Activated CD4-positive, CD25-positive, alpha-beta regulatory T cell treated with anti-CD3 and anti-CD28 coated beads, Interleukin-2, amount 50 U/mL, for 16 hours (primary cell): ENCODE measurements at places on chromosomes 5 and 9.

GRCh38 chr5:151146061-151146460 lies 11.5 kb downstream of the ANXA6 start:
- no peak for DNase-seq

DNA sequence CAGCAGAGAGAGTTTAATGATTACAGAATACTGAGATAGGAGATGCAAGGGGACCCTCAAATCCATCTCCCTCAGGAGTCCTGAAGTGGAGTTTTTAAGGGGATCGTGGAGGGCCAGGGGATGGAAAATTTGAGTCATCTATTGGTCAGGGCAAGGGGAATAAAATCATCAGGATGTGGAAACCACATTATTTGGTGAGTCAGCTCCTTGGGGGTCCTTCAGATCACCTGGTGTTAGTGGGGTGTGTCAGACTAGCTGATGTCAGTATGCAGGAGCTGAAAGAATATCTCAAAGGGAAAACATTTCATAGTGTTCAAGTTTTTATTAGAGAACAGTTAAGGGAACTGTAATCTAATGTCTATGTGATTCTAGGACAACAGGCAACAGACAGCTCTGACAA lies 183.0 kb upstream of the FTMT start:
- no peak for DNase-seq

GRCh38 chr5:143222287-143223231 lies 180.9 kb downstream of the NR3C1 start:
- DNase-seq: no peak

- no peak for DNase-seq
These were observed 9.0 kb upstream of the LRRTM2 start for GRCh38 chr5:138884094-138884493.

GRCh38 chr9:119487118-119487827 lies 118.0 kb upstream of the BRINP1 start:
- no peak for DNase-seq

- DNase-seq: no peak
These were observed 2.4 kb downstream of the LTC4S start for GRCh38 chr5:179795863-179796833.

- no peak for DNase-seq
These were observed 3.2 kb downstream of the TOR4A start for GRCh38 chr9:137280474-137281344.

- DNase-seq: no peak
These were observed 1215.9 kb downstream of the EFNA5 start for GRCh38 chr5:106454651-106455415.

DNA sequence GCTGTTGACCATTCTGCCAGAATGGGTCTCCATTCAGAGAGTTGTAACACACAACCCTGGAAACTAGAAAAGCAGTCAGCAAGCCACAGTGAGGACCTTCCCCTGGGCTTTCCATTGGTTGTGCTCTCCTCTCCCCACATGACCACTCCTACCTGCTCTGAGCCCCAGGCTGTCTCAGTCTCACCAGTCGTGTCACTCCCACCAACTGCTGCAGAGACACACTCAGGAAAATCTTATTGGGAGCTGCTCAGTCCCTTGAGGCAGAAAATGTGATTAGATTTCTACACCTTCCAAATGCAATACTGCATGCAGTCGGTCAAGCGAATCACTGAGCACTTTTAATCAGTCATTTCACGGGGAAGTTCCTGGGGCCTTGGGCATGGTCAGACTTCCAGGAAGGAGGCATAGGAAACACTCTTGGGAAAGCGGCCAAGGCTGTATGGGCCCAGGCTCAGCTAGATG lies 284.2 kb upstream of the NMUR2 start:
- DNase-seq: no peak

DNA sequence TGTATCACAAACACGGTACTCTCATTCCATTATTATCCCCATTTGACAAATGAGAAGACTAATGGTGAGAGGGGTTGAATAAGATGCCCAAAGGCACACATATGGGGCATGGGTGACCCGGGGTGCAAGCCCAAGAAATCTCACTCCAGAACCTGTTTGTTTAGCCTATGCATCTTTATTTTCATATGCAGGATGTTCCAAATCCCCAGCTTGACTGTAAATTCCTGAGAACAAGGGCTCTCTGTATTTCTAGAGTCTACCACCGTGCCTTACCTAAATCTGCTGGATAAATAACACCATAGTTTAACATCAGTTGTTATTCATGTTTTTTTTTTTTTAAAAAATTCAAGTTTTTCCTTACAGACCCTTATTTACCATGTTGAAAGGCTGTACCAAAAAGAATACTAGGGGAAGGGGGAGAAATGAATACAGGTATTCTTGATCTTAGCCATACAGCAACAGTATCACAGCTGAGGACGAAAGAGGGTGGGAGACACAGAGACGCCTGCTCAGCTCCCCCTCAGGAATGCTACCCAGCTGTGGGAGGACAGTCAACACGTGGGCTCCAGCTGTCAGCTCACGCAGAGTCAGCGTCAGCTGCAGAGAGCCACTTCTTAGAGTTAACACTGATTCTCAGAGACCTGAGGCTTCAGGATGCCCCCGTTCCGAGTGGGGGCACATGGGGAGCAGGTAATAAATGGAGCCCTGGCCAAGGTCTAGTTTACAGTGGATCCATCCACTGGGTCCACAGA lies 86.6 kb downstream of the MED27 start:
- no peak for DNase-seq

- DNase-seq: no peak
These were observed 670.1 kb upstream of the CDH9 start for GRCh38 chr5:27708534-27708933.

DNA sequence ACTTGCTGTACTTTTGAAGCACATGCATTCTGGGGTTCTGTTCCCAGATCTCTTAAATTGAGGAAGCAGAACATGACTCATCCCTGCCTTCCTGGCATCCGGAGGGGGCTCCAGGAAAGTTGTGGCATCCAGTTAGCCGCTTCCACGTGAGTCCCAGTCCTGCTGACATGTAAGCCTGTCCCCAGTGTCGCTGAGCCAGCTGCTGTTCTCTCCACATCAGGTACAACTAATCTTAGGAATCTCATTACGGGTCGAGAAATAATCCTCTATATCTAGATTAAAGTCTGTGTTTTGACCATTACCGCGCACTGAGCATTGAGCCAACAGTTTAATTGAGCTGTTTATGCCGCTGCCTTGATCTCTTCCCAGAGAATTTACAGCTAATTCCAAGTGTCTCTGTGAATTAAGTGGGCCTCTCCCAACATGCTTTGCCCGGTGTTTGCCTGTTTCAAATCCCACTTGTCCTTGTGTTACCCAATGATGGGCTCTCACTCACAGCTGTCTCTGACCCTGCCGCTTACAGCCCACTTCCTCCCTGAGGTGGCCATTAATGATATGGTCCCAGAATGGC lies 10.5 kb upstream of the SHB start:
- DNase-seq: no peak

DNA sequence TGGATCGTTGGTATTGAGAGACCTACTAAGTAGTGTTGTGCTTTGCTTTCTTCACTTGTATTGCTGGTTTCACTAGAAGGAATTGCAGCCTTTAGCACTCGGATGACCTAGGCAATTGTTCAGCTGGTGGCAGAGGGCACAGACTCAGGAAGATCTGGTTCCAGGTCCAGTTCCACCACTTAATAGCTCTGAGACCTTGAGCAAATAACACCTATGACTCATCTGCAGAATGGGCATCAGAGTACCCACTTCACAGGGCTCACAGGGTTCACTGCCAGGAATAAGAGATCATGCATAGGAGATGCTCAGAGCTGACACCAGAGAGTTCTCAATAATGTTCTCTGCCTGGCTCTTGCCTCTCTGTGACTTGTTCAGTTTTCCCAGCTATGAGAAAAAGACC lies 133.6 kb downstream of the SIL1 start:
- no peak for DNase-seq

DNA sequence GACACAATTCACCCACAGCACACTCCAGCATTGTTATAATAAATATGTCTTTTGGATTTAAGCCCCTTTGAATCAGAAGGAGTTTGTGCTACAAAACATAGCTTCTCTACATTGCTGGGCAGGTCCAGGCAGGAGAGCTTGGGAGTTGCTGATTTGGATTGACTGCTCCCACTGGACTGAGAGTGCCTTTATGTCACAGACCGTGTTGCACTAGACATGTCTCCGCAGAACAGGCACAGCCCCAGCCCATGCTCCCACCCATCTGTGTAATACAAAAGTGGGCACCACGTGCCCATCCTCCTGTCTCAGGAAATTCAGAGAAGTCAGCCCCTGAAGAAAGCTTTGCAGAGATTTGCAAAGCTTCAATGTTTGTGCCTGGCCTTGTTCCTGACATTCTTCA lies 117.1 kb downstream of the MED10 start:
- DNase-seq: no peak

DNA sequence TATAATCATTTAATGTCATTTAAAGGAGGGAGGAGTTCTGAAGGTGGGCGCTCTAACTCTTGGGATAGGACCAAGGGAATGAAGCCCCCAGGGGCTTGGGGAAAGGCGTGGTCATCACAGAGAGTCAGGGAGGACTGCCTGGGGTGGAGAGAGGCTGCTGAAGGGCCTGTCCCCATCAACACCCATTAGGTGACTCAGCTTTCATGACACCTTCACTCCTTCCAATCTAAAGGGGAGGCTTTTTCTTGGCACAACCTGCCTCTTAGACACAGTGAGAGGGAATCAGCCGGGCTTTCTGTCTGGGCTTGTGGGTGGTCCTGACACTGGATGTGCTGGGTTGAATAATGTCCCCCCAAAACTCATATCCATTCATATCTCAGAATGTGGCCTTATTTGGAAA lies 31.4 kb upstream of the ANKRD33B start:
- no peak for DNase-seq

- no peak for DNase-seq
These were observed 111.0 kb upstream of the IL7R start for GRCh38 chr5:35745660-35746059.

DNA sequence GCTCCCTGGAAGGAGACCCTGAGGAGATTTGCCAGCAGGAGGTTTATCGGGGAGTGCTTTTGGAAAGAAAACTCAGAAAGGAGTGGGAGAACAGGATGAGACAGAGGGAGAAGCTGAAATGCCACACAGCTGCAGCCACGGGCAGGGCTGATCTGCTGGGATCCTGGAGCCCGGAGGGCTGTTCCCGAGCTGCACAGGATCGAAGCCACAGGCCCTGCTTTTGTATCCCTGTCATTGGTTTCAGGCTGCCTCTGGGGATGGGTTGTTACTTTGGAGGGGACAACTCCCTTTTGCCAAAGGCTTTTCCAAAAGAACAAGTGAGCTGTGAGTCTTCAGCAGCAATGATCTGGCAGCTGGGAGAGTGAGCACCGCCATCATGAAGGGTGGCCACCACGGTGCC lies 152.5 kb upstream of the PTCH1 start:
- no peak for DNase-seq

GRCh38 chr5:144122081-144122480 lies 48.4 kb downstream of the YIPF5 start:
- no peak for DNase-seq

GRCh38 chr5:96007051-96007450 lies 45.4 kb upstream of the ELL2 start:
- DNase-seq: no peak

GRCh38 chr5:142640316-142641005 lies 45.4 kb downstream of the FGF1 start:
- DNase-seq: no peak

GRCh38 chr9:138061631-138062030 lies 184.0 kb downstream of the CACNA1B start:
- DNase-seq: no peak

DNA sequence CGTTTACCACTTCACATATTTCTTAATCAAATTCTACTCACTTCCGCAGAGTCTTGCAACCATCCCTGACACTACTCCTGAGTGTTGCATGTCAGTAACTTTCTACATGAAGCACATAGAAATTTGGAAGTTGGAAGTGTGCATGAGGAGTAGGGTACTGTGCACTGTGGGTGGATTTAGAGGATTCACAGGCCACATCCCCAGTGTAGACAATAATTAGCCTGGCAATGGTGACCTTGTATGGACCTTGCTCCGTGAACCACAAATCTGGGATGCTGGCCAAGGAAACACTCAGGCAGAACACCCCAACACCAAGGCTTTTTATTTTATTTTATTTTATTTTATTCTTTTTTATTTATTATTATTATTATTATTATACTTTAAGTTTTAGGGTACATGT lies 25.5 kb downstream of the CTSL start:
- DNase-seq: no peak
